ENCODE measurements at places on chromosomes 4 and X.

DNA sequence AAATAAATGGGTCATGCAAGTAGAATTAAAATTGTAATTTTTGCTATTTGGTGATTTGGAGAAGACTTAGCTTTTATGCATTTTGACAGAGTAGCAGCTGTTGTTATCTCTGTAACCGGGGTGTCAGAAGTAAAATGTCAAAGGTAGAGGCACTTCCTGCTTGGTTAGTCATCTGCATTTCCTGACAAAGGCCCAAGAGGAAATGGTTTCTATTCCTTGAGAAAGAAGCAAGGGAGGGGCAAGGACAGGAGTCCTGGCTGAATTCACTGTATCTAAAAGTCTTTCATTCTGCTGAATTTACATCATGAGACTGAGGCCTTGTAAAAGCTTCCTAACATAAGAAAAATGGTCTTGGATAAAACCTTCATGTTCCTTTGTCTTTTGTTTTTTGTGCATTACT is 550.9 kb upstream of the BOD1L1 start:
- DNase-seq, result no peak

DNA sequence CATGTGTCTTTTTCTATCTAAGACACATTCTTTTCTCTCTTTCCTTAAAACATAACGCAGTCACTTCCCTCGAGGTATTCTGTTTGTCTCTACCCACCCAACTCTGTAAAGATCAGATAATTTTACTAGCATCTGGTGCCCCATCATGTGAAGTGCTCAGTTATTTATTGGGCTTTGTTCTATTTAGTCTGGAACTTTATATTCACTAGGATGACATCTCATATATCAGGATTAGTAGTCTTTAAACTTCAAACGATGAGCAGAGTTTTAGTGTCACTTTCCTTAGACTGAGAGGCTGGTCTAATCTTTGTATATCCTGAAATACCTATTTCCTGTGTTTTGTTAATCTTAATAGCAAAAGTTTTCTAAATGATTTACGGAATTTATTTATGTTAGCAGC is 445.5 kb upstream of the NDST3 start:
- no peak for DNase-seq

DNA sequence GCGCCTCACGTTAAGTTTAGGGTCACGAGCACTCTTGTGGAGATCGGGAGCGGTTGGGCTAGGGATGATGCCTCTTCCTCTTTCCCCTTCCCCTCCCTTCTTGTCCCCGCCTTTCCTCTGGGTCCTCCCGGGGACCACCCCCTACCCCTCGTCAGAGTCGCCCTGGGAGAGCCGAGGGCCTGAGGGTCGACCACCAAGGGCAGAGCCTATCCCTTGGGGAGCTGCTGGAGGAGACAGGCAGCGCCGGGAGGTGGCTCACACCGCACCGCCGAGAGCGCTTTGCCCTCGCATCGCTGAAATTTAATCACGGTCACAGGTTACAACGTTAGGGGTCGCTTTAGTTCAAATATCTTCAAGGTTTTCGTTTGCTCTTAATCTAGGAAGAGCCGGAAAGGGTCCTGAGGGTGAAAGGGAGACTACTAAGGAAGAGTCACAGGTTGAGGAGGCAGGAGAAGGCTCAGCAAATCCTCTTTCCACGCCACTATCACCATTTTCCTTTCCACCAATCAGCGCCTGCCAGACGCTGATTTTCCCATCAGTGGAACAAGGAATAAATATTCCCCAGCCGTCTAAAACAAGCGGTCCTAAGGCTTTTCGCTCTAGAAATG is 528 bp upstream of the SNCA start:
- no peak for DNase-seq

- no peak for DNase-seq
These were observed 325.7 kb downstream of the PCDH7 start for GRCh38 chr4:31045724-31046318.

- no peak for DNase-seq
These were observed 109.3 kb upstream of the DGKK start for GRCh38 chrX:50579955-50580354.

GRCh38 chr4:79611026-79611425 is 203.0 kb upstream of the GK2 start:
- no peak for DNase-seq

GRCh38 chrX:20364238-20364637 is 97.5 kb upstream of the RPS6KA3 start:
- no peak for DNase-seq

DNA sequence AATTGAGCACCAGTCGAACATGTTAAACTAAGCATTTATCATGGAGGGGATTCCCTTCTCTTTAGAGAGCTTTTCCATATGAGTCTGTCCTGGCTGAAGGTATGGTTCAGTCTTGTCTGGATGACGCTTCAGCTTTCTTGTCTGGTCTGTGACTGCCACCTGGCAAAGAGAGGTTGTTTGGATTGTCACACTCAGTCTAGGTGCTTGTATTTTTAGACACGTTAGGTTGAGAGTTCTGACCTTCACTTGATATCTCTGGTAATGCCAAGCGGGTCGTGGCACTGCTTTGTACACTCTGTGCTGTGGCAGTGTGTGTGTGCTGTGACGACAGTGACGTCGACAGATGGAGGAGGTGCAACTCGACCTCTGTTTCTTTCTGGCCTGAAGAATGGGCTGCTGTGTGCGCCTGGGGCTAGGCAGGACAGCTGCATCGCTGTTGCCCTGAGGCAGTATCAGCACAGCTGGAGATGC is 12.6 kb downstream of the NOCT start:
- no peak for DNase-seq

DNA sequence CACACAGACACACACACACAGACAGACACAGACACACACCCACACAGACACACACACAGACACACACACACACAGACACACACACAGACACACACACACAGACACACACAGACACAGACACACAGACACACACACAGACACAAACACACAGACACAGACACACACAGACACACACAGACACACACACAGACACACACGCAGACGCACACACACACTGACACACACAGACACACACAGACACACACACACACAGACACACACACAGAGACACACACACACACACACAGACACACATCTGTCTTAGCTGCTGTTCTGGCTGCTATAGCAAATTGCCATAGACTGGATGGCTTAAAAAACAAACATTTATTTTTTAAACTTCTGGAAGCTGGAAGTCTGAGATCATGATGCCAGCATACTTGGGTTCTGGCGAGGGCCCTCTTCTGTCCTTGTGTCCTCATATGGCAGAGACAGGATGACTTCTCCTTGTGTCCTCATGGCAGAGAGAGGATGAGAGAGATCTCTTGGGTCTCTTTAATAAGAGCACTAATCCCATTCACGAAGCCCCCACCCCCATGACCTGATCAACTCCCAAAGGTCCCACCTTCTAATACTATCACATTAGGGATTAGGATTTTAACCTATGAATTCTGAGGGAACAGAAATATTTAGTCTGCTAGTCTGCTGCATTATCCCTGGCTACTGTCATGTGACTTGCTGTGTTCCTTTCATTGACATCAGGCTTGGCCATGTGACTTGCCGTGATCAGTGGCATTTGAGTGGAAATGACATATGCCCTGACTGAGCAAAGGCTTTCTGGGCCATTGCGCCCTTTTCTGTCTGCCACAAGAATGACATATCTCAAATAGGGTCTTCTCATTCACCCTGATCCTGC is 32.7 kb upstream of the RASGEF1B start:
- no peak for DNase-seq

GRCh38 chr4:114658179-114658578 is 59.6 kb downstream of the UGT8 start:
- DNase-seq, result no peak

DNA sequence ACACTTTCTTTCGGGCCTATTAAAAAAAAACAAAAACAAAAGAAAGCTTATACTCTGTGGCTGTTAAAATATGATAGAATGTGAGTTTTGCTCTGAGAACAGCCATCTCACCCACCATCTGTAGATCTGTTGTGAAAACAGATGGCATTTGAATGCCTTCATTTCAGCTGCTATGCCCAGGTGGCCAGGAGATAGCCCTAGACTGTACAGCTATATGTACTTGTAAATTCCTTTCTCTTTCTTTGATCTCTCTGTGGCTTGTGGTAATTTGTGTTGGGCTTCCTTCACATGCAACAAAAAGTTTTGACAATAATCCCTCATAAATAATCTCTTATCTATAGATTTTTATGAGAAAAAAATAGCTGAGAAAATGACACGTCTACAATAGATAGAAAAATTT is 38.1 kb downstream of the PNPLA4 start:
- DNase-seq, result no peak

DNA sequence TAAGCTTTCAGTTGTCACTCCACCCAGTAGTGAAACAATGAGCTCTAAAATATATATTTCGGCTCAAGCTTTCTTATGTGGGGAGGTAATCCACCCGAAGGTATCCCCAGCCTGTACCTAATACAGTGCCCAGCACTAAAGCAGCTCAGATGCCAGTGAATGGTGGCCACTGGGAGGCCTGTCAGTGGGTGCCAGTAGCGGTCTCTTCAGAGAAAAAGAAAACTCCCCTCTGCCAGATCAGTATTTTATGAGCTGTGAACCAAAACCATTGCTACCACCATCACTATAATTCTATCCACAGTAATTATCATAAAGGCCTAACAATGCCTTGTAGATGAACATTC is 835 bp upstream of the NFKB1 start:
- DNase-seq, result no peak

GRCh38 chr4:129246145-129246544 is 150.2 kb downstream of the C4orf33 start:
- DNase-seq, result no peak

GRCh38 chrX:130485870-130486269 is 84.1 kb downstream of the RBMX2 start:
- no peak for DNase-seq

DNA sequence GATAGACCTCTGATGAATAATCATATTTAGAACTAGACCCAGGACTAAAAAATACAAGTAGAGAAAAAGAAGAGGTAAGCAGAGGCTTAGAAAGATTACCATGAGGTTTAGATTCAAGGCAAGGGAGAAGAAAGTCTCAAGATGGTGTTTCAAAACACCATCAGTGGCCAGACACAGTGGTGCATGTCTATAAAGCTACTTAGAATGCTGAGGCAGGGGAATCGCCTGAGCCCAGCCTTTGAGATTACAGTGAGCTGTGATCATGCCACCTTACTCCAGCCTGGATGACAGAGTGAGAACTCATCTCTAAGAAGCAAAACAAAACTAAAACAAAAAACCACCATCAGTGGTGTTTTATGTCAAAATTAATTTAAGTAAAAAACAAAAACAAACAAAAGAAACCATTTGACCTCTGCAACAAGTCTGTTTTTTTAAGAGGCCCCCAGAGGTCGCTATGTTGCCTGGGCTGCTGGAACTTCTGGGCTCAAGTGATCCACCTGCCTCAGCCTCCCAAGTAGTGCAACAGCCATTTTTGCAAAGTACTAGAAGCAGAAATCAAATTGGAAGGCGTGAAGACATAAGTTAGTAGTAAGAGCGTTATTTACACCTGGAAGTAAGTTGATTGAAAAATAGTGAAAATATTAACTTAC is 784.3 kb downstream of the ADGRL3 start:
- DNase-seq, result no peak

GRCh38 chr4:23113104-23113503 is 420.4 kb downstream of the GBA3 start:
- no peak for DNase-seq

- DNase-seq, result no peak
These were observed 627.0 kb upstream of the ATOH1 start for GRCh38 chr4:93201471-93202096.

GRCh38 chr4:185916683-185917082 is 104.7 kb upstream of the SORBS2 start:
- no peak for DNase-seq

DNA sequence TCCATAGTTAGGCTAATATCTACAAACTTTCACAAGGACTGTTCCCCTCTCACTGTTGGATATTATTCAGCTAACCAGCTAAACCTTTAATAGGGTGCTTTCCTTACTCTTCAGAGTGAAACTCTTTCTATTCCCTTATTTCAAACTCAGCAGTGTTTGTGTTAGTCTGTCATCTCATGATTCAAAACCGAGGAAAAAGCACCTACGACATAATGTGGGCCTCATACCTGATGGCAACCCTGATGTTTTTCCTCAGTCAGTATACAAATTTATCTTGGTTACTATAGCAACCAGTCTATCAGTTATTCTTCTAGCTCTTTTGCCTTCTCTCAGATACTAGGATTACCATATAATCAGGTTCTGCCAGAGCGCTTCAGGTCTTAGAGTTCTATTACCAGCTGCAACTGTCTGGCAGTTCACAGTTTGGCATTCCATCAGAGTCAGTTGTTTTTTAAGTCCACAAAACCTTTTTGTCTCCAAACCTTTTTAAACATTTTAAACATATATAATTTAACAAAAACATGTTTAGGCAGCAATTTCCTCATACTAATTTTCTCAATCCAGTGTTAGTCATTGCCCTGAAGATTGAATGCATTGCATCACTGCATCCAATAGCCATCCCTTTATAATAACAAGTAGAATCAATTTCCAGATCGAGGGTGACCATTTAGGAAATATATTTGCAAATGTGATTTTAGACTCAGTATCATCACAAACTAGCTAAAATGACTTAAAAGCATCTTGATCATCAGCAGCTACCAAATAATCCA is 7.4 kb downstream of the WDR44 start:
- no peak for DNase-seq

DNA sequence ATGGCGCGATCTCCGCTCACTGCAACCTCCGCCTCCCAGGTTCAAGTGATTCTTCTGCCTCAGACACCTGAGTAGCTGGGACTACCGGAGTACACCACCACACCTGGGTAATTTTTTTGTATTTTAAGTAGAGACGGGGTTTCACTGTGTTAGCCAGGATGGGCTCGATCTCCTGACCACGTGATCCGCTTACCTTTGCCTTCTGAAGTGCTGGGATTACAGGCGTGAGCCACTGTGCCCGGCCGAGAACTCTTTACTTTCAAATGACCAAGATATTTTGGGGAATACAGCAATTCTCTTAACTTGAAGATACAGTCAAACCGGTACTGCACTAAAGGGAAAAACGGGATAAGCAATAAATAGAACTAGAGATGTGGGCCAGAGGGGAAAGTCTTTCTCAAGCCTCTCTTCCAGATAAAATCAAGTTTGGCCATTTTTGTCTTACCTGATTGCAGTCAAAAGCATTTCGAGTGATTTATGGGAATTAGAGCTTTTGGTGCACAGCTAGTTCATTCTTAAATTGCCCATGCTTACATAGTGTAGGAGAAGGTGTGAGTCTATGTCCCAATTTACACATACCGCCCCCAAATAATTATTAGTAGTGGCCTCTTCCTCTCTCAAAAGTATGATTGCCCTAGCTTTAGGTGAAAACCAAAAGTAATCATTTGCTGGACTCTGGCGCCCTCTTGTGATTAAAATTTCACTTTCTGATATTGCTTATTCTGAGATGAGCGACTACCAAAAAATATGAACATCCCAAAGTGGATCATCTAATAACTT is 53.2 kb upstream of the ABCG2 start:
- peak; percentile 18 for DNase-seq

GRCh38 chr4:108488865-108489264 is 131.5 kb upstream of the RPL34 start:
- DNase-seq, result no peak
